ENCODE measurements at places on chromosomes 1 and 21.
A peak's percentile ranks its signal among the peaks of the same experiment; 100 is the strongest.

- DNase-seq: no peak
These were observed 61.9 kb downstream of the WNT9A start for GRCh38 chr1:227885648-227886502.

- no peak for DNase-seq
These were observed 11.5 kb downstream of the PSRC1 start for GRCh38 chr1:109271458-109271857.

GRCh38 chr1:167483790-167484189, 34.5 kb downstream of the CD247 start:
- DNase-seq: no peak

- DNase-seq: no peak
These were observed 61.2 kb downstream of the ANKRD13C start for GRCh38 chr1:70293186-70293843.

DNA sequence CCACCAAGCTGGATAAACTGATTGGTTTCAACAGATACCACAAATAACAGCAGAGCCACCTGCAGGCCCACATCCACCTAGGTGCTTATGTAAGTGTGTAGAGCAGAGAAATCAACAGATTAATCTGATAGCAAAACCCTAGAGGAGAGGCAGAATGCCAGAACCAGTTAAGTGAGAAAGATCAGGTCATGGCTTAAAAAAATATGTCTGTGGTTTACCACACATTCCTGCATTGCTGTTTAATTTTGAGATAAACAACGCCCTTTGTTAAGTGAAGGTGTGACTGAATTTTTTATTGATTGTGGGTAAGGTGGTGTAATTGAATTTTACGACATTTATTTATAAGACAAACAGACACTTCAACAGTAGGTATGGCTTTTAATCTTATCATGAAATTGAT, 21.2 kb downstream of the CRNN start:
- DNase-seq: peak; percentile 8

DNA sequence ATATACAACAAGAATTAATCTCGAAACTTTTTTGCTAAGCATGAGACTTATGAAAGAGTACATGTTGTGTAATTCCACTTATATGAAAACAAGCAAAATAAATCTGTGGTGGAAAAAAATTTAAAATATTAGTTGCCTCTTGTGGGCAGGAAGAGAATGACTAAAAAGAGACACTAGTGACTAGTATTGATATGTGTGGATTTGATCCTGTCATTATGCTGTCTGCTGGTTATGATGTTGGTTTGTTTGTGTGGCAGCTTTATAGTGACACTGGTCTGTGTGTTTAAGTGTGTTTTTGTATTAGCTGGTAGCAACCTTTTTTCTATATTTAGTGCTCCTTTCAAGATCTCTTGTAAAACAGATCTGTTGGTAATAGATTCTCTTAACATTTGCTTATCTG, 267.8 kb upstream of the NRIP1 start:
- DNase-seq: no peak

GRCh38 chr1:55347041-55347440, 131.9 kb upstream of the USP24 start:
- no peak for DNase-seq

GRCh38 chr1:85296980-85297379, 20.5 kb upstream of the BCL10 start:
- DNase-seq: no peak

DNA sequence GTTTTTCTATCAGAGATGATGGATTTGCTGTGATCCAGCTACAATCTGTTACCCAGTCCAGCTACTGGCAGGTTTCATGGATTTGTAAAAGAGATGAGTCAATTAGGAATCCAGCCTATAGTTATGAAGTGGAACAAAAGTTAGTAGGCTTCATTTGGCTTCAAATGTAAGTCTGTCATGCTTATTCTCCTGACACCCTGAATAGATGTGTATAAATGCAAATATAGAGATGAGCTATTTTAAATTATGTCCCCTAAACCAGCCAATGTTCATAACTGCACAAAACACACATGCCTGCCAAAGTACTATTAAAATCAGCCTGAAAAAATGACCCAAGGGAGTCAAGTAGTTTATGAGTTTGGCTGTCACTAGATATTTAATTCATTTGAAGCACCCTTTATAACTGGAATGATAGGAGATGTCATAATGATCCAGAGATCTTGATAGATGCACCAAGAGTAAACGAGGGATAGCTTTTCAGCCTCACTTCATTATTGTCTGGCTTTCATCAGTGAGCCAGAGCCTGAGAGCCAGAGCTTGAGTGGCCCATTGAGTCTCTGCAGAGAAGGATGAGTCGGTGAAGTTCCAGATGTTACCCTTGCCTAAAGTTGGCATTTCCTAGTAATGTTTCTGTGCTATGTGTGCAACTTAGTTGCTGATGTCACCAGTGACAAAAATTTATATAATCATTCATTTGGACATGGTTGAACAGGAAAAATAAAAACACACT, 11.8 kb upstream of the NTMT2 start:
- no peak for DNase-seq

GRCh38 chr1:75328691-75329090, 194.5 kb downstream of the LHX8 start:
- no peak for DNase-seq

DNA sequence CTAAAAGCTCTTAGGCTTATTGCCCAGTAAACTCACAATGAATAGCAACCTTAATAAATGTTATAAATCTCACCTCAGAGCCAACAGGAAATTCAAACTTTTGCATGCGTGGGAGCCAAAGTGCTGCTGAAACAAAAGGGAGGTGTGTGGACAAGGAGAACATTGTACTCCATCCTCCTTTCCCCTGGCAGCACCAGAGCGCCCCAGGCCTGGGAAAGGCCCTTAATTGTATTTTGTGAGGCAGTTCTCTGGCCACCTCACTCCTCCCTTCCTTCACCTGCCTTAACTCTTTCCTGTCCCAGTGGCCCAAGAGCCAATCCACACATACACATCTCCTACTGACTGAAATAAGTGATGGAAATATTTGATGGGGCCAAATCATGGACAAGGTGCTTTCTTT, 648.5 kb downstream of the LMO4 start:
- DNase-seq: no peak

GRCh38 chr1:224641030-224641429, 24.9 kb downstream of the CNIH3 start:
- no peak for DNase-seq

GRCh38 chr1:59025898-59026426, 242.1 kb upstream of the JUN start:
- no peak for DNase-seq

DNA sequence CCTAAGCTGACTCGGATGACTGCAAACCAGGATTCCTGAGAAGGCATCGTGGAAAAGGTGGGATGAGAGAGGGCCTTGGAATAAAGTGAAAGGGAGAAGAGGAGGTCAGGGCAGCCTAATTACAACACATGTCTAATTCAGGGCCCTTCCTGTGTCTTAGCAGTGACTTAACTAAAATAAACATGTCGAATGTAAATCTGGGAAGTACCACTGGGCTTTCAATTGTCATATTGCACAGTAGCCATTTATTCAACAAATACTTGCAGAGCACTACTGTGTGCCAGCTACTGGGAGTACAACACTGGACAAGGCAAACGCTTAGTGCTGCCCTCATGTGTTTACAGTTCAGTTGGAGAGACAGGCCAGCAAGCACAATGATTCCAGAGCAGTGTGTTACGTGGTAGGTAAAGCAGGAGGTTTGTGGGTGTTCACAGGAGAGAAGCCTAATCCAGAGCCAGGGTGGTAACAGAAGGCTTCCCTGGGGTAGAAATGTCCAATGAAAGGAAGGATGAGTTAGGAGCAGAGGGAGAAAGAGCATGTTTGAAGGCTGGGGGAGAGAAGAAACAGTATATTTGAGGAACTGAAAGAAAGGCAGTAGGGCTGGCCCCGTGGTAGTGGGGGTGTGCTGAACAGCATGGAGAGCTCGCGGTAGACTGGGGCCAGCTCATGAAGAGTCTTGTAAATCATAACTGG, 38.0 kb upstream of the RASAL2 start:
- no peak for DNase-seq

Measured in CD4-positive, alpha-beta T cell (primary cell).